ENCODE measurements at places on chromosomes 4 and X.

- no peak for DNase-seq
These were observed 17.4 kb upstream of the AFF1 start for GRCh38 chr4:86917212-86918039.

DNA sequence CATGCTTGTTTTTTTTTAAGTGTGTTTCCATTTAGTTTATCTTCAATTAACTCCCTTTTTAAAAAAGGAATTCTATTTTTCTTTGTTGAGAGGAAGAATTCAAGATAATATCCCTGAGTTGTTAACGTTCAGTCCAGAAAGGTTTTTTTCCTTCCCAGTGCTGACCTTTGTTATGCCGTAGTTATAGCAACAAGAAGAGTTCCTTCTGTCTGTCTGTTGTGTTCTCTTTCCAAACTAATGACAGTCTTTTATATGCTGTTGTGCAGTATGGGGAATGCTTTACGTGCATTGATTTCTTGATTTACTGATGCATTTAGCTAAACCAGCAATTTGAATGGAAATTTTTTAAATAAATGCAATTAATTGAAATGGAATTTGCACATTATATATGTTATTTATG lies 6.6 kb upstream of the CXXC4 start:
- no peak for DNase-seq

DNA sequence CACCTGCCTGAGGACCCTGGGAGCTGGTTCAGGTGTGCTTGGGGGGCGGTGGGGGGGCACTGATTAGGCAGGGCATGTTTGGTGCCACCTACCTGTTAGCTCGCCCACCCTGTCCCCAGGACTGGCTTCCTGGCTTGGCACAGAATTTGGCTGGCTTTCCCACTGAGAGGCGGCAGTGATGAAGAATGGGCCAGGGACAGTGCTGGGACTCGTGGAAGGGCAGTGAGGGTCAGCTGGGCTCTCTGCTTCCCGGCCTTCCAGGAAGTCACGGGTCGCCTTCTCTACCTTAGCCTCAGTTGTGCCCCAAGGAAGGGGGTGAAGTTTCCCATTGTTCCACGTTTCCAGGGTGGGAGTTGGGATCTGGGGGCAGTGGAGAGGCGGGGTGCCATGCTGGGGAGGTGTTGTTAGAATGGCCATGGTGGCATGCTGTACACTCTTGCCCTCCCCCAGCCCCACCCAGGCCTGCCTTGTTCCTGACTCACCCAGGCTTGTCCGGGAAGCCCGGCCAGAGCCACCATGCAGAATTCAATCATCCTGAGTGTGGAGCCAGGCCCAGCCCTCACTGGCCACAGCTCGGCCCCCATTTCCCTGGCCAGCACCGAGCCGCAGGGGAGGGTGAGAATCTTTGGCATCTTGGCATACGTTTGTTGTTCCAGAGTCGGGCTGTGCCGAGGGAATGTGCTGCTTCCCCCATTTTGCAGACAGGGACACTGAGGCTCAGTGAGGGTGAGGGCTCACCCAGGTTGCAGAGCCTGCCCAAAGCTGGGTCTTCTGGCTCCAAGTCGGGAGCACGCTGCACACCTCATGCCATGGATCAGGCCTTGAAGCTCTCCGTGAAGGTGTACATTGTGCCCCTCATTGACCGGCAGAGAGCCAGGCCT lies 21.9 kb upstream of the GPR78 start:
- DNase-seq = no peak

DNA sequence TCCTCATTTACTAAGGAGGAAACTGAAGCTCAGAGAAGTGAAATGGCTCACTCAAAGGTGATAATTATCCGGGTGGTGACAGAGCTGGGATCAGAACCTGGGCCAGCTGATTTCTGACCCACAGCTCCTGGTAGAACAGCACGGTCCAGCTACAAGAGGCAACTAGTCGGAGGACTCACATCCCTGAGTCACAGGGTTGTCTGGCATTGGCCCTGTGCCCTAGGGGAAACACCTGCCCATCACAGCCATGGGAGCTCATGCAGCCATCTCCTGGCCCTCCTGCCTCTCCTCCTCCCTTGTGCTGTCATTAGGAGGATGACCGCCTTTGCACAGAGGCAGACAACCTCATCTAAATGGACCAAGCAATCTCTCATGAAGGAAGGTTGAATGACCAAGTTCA lies 115.2 kb upstream of the TSPAN5 start:
- no peak for DNase-seq

- DNase-seq = no peak
These were observed 535.7 kb upstream of the INTU start for GRCh38 chr4:127097061-127097460.

DNA sequence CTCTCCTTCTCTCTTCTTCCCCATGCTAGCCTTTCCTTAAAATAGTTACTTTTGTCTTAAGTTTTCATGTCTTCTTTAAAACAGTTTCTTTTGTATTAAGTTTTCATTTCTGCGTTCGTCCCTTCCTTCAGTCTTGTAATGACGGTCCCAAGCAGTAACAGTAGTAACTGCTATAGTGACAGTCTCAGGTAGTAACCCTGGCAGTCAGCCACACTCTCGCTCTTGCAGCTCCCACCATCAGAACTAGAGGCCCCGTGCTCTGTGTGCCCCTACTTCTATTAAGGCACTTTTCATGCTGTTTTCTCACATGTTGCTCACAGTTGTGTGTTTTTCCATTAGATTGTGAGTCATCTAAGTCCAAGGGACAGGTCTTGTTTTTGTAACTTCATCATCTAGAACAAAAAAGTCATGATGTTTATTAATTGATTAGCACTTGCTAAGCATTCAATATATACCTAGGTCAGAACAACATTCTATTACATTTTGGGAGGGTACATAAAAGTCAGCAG lies 49.3 kb downstream of the C4orf33 start:
- no peak for DNase-seq

- DNase-seq = no peak
These were observed 459.5 kb downstream of the RAPGEF2 start for GRCh38 chr4:159562366-159562765.

- DNase-seq = no peak
These were observed 159.8 kb upstream of the JADE1 start for GRCh38 chr4:128649575-128650205.

- no peak for DNase-seq
These were observed 50.5 kb upstream of the COL25A1 start for GRCh38 chr4:109352941-109353340.

- DNase-seq = peak; percentile 73
These were observed 348.5 kb downstream of the MID1IP1 start for GRCh38 chrX:39149761-39150160.

DNA sequence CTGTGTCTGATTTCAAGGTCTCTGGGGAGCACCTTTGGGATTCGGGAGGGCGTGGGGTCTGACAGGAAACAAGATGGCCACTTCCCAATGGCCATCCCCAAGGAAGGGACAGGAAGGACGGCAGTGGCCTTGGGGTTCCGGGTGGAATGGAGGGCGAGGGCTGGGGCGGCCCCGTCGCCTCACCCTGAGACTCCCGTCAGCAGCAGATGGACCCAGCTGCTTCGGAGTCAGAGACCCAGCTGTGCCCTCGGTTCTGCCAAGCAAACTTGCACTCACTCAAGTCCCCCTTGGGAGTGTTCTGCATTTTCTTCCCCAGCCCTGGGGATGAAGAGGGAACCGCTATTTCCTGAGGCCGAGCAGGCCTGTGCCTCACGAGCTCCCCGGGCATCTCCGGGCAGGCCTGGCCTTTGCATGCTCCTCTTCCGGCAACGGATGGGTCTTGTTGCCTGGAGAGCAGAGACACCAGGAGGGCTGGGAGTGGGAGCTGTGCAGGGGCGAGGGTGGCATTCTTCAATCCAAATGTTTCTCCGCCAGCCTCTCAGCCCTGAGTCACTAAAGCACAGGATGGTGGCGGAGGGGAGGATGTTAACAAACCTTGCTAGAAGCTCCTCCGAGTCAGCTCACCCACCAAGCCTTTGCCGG lies 6.8 kb upstream of the DUSP9 start:
- no peak for DNase-seq

- no peak for DNase-seq
These were observed 78.3 kb upstream of the ARSJ start for GRCh38 chr4:114057746-114058145.

GRCh38 chrX:14039344-14039743 lies 9.7 kb upstream of the GEMIN8 start:
- peak; percentile 39 for DNase-seq

GRCh38 chr4:141580523-141580922 lies 55.9 kb upstream of the IL15 start:
- no peak for DNase-seq

GRCh38 chr4:26803211-26803861 lies 57.3 kb upstream of the STIM2 start:
- DNase-seq = peak; percentile 78

DNA sequence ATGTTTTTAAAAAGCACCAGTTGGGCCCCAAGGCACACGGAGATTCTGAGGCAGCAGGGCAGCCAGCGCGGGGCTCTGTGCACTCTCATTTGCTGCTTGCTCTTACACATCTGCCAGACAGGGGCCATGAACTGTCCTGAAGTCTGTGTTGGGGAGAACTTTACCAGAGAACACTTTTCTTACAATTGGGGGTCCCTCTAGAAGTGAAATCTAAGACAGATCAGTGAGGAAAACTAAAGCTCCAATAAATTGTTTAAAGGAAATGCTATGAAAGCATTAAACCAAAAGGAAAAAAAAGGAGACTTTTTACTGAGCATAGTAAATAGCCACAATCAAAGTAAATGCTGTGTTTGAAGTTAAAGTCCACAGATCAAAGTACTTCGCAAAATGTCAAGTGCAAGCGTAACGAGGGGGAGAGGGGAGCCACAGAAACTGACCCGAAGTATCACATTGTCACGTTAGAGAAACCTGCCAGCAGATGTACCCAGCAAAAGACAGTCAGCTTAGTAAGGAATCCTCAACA lies 37.8 kb downstream of the SORBS2 start:
- DNase-seq = no peak

GRCh38 chr4:60463857-60464502 lies 736.1 kb upstream of the ADGRL3 start:
- no peak for DNase-seq

DNA sequence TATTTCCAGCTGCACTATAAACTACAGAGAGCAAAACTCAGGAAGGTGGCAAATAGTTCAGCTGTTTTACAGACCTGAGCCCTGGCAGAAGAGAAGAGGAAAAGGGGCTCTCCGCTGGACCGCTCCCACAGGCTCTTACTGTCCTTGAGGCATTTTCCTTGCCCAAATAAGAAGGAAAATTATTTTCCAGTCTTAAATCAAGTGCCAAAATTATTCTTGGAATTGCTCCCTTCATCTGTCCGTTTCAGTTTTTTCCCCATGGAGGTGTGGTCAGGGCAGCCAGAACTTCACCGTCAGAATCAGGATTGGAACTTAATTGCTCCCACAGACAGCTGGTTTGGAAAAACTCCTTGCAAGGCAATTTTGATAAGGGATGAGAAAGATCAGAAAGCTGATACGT lies 35.2 kb upstream of the SPINK2 start:
- peak; percentile 51 for DNase-seq

GRCh38 chrX:141945426-141945825 lies 41.7 kb downstream of the MAGEC1 start:
- DNase-seq = no peak

DNA sequence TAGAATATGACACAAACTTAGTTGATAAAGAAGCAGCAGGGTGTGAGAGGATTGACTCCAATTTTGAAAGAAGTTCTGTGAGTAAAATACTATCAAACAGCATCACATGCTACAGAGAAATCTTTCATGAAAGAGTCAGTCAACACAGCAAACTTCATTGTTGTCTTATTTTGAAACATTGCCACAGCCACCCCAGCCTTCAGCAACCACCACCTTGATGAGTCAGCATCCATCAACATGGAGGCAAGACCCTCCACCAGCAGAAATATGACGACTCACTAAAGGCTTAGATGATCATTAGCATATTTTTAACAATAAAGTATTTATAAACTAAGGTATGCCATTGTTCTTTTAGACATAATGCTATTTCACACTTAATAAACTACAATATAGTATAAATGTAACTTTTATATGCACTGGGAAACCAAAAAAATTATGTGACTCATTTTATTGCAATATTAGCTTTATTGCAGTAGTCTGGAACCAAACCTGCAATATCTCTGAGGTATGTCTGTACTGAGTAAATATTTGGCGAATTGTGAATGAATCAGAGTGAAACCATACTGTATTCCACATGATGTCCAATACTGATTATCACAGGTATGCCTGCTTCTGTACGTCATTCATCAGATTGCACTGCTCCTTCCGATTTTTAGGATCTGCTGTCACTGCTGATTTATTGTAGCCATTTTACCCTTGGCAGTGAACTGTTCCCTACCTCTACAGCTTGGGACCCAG lies 11.6 kb downstream of the FRMPD4 start:
- no peak for DNase-seq

GRCh38 chr4:89482926-89483595 lies 175.5 kb upstream of the GPRIN3 start:
- no peak for DNase-seq

- no peak for DNase-seq
These were observed 113.8 kb downstream of the ADRA2C start for GRCh38 chr4:3879681-3880614.

DNA sequence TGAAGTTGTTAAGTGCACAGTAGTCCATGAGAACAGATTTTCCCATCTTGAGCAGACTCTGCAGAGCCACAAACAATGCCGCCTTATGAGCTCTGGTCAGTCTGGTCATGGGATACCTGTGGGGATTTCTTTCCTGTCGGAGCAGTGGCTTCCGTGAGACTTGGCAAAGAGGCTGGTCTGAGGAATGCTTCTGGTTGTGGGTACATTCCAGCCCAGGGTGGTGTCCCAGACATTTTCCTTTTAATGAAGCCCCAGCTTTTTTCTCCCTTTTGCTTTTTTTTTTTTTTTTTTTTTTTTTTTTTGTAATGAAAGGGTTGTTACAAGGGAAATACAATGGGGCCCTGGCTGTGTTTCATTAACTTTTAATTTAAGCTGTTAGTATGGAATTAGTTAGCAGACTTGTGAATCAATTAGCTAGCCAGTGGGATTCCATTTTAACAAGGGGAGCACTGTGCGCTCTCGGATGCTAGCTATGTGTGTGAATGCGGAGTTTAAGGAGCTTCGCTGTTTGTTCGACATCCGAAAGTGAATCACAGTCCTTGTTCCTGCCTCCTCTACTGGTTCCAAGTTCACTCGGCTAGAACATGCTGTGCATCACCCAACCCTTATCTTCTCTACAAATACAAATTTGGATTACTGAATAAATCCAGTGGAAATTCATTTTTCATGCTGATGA lies 225.1 kb downstream of the CBR4 start:
- no peak for DNase-seq
